ENCODE measurements at places on chromosomes 4 and X.
A peak's percentile ranks its signal among the peaks of the same experiment; 100 is the strongest.

DNA sequence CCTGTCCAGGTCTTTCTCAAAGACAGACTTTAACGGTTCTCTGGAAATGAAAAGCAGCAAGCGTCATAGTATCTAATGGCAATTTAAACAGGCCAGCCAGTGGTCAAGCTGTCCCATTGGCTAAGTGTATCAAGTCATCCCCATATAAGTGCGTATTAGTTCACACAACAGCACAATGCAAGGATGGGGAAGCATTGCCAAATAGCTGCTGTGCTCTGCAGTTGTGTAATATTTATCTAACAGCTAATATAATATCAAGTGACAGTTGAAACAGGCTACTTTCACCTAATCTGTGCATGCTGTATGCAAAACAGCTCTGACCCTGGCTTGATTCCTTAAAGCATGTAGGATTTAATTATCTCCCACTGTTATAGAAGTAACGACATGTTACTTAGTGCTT, 134.8 kb upstream of the PPARGC1A start:
- DNase-seq, result no peak

GRCh38 chr4:47705326-47705981, 132.4 kb downstream of the CORIN start:
- no peak for DNase-seq

GRCh38 chr4:48079972-48080391, 54.1 kb downstream of the TXK start:
- no peak for DNase-seq

DNA sequence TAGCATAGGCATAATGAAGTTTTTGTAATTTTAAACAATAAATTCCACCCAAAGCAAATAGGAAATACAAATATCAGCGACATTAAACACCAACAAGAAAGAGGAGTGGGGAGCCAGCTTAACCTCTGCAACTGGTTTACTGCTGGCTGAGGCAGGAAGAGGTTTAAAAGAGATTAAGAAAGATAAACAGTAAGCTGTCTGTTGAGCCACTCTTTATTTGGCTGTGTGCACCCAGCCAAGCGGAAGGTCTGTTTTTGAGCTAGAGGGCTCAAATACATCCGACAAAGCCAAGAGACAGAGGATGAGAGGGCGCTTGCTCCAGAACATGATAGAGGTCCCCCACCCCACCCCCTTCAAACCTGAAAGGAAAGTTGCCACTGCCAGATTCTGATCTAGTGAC, 191.4 kb downstream of the MGST2 start:
- DNase-seq, result peak; percentile 89

DNA sequence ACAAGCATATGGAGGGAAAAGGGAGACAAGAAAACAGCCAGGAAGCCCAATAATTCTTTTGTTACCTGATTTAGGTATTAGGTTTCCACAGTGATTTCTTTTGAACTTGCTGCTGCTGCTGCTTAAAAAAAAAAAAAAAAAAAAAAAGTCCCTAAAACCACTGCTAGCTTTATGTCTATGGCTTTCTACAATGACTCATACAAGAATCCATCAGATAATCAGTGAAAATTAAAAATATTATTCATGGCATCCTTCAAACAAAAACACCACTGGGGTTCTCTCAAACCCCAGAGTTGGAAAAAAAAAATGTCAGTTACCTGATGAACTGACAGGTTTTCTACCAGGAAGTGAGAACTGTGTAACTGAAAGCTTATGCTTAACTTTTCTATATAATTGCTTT, 14.3 kb downstream of the EPHA5 start:
- no peak for DNase-seq

DNA sequence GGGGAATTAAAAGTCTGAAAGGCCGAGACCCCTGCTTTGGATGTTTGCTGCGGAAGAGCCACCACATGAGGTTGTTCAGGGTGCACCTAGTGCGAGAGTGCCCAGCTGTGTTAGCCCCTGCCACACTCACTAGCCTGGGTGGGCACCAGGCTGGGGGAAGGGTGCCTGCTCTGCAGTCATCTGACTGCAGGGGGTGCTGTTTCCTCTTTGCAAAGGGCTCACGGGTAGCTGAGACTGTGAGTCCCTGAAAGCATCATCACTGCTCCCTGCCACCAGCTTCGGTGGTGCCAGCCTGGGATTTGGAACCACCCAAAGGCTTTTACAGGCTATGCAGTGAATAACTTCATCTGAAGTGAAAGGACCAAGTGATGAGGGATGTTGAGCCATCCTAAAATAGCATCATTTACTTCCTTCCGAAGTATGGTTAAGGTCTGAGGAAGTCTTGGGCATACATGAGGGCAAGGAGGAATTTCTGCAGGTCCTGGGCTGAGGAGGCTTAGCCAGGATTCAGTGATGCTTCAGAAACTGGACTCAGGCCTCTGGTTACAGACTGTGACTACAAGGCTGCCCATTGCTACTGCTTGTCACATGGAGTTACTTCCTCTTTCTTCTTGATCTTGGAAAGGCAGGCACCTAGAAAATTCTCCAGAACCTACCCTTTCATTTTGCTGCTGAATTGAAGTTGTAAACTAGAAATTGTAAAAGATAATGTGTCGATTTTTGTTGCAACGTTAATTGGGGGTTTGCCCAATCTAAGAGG, 293.2 kb upstream of the PRPS2 start:
- DNase-seq, result peak; percentile 17

- peak; percentile 72 for DNase-seq
Measured at GRCh38 chrX:1661048-1661921, 46.4 kb downstream of the ASMT start.

- no peak for DNase-seq
Measured at GRCh38 chr4:6282314-6282771, 12.7 kb downstream of the WFS1 start.

DNA sequence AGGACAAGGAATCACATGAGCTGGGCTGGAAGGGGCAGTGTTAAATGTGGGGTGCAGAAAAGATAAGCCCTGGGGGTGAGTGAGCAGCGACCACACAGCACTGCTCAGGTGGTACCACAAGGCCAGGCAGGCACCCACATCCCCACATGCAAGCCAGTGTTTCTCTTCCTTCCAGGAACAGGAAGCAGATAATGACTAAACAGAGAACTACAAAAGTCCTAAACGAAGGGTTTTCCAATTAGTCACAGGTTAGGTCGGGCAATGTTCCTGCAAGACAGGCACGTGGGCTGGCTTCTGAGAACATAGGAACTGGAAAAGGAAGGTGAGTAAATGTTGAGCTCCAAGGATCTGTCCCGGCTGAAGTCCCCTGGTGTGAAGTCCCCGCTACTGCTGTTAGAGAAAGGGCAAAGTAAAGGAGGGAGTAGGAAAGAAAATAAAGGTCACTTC, 19.5 kb downstream of the RELL1 start:
- no peak for DNase-seq

DNA sequence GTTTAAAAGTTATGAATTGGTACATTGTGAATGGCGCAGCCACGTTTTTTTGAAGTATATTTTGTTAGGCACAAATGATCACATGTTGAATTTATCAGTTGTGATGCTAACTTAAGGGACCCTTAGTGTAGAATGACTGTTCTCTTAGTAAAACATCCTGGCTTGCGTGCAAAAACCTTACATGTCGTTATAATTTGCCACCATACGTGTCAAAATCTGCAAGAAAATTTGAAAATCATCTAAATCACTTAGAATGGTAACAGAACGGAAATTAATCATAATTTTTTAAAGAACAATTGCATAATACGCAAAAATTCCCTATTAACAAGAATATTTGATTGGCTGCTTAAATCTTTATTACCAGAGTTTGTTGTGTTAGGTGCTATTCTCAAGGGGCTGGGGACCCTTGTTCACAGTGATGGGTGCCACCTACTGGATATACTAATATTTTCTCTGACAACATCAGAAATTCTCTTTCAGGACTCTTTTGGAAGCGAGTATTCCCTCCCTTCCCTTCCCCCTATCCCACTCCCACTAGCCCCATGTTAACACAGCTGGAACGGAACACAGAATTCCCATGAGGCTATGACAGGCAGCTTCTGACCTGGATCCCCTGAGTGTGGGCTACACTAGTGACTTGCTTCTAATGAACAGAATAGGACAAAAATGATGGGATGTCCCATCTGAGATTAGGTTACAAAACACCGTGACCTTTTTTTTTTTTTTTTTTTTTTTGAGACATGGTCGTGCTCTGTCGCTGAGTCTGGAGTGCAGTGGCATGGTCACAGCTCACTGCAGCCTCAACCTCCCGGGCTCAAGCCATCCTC, 71.8 kb downstream of the SUPT20HL2 start:
- no peak for DNase-seq

GRCh38 chrX:47706575-47706974, 47.6 kb upstream of the UXT start:
- no peak for DNase-seq

GRCh38 chr4:74395633-74396032, 30.7 kb downstream of the EREG start:
- DNase-seq, result no peak

DNA sequence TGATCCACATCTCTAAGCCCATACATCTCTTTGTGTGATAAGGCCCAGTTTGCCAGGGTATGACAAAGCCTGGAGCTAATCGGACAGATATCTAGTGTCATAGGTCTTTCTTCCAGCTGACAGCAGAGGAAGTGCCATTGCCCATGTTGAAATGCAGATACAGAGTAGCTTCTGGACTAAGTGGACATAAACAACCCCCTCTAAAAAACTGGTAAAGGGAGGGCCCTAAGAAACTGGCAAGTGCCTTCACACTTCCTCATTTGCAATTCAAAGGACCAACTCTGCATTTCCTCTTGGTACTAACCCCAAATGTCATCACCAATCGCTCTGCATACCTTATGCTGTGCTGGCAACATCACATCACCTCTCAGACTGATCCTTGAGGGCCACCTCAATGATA, 20.8 kb downstream of the ARHGEF6 start:
- DNase-seq, result no peak

DNA sequence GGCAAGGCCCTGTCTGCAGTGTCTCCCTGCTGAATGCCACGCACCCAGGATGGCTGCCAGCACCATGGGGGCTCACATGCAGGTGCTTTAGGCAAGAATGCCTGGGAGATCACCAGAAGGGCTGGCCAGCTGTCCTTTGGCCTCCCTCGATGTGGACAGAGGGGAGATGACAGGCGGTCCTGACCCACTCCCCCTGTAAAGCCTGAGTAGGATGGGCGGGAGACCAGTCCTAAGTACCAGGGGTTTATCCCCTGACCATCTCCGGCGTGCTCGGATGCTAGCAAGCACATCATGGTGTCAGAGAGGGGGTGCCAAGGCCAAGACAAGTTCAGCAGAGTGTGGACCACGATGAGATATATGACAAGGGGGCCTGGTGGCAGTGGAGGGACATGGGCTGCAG, 5.3 kb downstream of the PDZD4 start:
- DNase-seq, result no peak

- peak; percentile 51 for DNase-seq
Measured at GRCh38 chr4:180909279-180909678, 1333.9 kb upstream of the TENM3 start.

GRCh38 chr4:52010986-52011385, 9.2 kb downstream of the LRRC66 start:
- no peak for DNase-seq

DNA sequence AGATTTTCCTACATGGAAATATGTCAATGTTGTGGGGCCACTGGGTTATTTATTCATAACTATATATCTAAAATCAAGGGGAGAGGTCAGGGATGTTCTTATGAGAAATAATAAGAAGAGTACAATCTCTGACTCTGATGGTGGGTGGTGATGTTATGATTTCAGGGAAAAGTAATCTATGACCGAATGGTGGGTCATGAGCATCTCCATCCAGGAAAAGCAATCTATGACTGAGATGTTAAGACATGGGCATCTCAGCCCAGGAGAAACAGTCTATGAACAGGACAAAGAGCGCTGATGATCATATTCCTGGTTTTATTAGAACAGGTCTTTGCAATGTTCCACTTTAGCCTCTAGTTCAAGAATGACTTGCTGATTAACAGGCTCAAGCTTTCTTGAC, 137.1 kb downstream of the ARSF start:
- DNase-seq, result no peak

DNA sequence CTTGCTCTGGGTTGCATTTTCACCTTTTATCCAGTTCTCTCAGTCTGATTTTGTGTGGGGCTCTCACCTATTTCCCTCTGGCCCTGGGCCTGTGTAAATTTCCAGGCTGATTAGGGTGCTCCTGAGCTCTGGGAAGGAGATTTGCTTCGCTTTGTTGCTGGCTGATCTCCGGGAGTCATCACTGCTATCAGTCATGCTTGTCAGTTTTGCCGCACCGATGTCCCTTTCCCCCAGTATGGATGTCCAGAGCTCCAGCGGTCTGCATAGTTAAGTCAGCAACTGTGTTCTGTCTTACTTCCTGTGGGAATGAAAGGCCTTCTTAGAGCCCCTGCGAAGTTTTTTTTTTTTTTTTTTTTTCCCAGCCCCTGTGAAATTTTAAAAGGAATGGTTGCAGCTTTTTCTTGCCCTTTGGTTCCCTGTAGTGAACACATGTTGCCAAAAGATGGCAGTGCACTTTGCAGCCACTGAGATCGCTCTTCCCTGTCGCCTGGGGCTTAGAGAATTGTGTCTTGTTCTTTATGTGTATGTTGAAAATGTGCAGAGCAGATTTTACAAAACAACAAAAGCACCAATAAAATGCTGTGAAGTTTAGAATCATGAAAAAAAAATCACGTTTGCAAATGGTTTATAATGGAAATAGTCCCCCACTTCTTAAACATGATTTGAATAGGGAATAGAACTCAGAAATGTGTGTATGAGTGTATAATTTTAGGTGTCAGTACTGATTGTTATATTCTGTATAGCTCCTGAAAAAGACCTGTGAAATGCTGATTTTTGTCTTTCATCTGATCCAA, 109.1 kb upstream of the SLC4A4 start:
- DNase-seq, result peak; percentile 37

- DNase-seq, result no peak
Measured at GRCh38 chr4:110411574-110412011, 64.4 kb upstream of the ENPEP start.

GRCh38 chr4:169934794-169935429, 91.3 kb downstream of the MFAP3L start:
- no peak for DNase-seq

DNA sequence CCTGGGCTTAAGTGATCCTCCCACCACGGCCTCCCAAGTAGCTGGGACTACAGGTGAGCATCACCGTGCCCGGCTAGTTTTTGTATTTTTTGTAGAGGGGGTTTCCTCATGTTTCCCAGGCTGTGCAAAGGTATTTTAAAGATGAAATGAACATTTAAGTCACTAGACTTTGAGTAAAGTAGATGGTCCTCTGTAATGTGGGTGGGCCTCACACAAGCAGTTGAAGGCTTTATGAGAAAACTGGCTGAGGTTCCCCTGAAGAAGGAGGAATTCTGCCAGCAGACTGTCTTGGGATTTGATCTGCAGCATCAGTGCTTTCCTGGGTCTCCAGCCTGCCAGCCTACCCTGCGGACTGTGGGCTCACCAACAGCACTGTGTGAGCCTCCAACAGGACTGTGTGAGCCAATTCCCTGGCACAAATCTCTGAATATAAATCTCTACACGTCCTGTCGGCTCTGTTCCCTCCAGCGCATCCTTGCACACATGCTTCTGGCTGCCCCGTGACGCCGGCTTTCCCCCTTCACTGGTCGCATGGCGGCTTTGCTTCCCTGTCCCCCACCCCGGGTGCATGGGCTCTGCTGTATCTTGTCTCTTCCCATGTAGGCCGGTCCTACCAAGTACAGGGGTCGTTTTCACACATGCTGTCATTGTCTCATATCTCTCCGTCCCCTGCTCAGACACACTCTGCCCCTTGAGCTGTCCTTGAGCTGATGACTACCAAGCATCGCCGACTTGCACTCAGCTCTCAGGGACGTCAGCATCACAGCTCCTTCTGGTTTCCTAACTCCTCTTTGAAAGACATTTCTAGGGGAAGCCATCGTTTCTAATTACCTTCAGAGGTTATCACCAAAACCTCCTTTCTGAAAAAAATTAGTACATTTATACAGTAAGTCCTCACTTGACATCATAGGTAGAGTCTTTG, 46.4 kb downstream of the RWDD4 start:
- DNase-seq, result no peak
